ENCODE measurements at places on chromosomes 3 and 15.

GRCh38 chr3:41853540-41854196 lies 108.2 kb downstream of the ULK4 start:
- DNase-seq: no peak

DNA sequence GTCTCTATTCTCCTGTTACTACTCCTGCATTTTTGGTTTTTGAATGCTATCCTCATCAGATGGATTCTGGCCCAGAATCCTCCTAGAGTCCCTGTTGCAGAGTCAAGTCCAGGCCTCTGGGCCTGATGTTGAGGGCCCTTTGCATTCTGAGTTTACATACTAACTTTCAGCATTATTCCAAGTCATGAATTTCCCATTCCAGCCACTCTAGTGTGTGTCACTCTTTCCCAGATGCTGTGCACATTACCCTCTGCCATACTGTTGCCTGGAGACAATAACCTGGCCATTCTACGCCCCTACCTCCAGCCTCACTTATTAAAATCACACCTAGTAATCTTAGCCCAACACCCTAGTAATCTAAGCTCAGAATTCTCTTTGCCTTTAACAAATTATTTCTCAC lies 53.4 kb downstream of the GXYLT2 start:
- DNase-seq: no peak

DNA sequence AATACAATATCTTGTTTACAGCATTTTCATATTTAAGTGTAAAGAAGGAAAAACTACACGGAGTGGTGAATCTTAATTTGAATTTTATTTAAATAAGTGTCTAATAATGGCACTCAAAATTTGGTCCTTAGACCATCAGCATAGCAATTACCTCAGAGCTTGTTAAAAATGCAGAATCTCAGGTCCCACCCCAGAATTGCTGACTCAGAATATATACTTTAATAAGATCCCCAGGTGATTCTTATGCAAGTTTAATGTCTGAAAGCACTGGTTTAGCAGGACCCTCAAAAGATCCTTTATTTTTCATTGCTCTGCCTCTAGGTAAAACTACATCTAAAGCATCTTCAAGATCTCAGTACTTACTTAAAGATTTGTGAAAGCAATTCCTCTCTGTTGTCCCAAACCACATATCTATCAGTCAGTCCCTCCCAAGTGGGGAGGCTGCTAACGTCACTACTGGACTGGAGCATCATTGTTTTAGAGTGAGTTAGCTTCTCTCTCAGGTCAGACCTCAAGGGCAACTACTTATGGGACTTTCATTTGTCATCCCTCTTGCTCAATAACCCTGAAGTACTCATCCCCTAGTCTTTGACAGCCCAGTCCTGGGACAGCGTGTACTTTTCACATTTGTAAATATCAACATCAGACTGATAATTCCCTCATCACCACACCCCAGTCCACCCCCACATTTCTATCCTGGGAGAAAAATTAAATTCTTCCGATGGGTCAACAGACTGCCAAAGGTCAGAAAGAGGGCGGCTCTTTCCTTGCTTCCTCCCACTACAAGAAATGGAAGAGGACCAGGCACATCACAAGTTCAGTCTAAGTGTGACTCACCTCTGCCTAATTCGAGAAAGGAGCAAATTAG lies 76.7 kb downstream of the CBLB start:
- DNase-seq: no peak

DNA sequence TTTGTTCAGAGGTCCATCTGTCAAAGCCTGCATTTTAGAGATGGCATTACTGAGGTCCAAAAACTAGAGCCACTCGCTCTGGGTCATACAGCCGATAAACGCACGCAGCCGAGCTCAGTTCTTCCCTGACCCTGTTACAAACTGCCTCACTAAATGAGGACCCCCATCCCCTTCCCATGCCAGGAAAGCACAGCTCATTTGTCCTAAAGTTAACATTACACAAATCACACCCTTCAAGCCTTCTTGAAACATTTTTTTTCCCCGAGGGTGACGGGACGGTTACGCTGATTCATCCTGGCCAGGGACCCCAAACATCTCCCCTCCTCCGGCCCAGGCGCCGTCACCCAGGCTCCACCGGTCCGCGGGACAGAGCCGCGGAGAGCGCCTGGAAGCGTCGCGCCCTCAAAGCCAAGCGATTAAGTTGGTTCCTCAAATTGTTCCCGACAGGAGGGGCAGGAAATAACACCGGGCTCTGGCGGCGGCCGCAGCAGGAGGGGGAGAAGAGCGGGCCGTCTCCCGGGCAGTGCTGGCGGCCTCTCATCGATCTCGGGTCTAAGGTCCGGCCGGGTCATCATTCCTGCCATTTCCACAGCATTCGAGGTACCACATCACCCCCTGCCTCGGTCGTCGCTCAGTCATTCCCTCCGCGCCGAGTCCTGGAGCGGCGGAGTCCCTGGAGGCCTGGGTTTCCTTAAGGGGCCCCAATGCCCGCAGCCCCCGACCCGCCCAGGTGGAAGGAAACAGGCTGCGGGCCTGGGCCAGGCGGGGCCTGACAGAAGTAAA lies 619 bp upstream of the CMTM8 start:
- DNase-seq: peak; percentile 12

- DNase-seq: no peak
These were observed 51.9 kb downstream of the KY start for GRCh38 chr3:134598763-134599545.

- DNase-seq: no peak
These were observed 179.4 kb downstream of the RPLP1 start for GRCh38 chr15:69631978-69632377.

GRCh38 chr3:61350782-61351309 lies 99.6 kb upstream of the FHIT start:
- DNase-seq: no peak

GRCh38 chr15:51494411-51495314 lies 127.9 kb downstream of the DMXL2 start:
- DNase-seq: no peak

GRCh38 chr3:98600412-98601095 lies 7.1 kb upstream of the CPOX start:
- DNase-seq: no peak

DNA sequence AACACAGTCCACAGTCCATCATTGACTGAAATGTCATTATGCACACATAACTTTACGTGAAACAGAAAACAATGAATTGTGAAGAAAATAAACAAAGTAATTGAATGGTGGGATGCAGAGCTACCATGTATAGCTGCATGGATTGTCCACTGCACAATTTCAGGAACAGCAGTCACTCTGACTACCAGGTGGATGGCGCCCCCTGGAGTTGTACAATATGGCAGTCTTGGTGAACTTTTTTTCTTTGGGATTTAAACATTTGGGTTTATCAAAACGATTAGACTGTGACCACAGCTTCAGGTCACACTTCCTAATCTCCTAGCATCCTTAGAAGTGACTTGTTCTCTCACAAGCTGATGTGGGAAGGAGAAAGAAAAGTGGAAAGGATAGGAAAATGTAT lies 48.9 kb upstream of the TCF12 start:
- DNase-seq: no peak

- no peak for DNase-seq
These were observed 51.1 kb downstream of the CHST2 start for GRCh38 chr3:143170676-143171075.

GRCh38 chr3:187131981-187132380 lies 7.3 kb downstream of the RPL39L start:
- DNase-seq: no peak

DNA sequence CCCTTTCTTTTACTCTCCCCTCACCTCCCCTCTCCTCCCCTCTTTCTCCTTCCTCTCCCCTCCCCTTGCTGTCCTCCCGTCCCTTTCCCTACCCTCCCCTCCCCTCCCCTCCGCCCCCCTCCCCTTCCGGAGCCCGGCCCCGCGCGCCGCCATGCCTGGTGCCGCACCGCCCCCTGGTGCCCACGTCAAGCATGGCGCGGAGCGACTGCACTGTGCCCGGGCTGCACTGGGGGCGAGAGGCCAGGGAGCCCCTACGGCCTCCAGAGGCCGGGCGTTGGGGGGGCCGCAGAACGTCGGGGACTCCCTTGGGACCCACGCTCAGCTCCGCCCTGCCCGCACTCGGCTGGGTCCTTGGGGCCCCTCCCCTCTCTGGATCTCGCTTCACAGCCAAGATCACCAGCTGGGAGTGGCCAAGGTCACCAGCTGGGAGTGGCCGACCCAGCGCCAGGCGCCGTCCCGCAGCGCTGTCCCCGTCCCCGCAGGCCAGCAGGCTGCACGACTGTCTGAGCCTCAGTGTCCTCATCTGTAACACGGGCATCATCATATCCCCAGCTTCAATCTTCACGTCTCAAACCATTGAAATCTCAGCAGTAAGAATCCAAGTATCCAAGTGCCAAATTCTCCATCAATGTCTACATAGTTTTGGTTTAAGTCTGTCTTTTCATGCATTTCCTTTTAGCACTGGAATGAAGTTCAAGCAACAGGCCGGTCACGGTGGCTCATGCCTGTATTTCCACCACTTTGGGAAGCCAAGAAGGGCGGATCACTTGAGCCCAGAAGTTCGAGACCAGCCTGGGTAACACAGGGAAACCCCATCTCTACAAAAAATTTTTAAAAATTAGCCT lies 42.5 kb downstream of the TPRA1 start:
- no peak for DNase-seq

GRCh38 chr15:38127306-38127771 lies 125.3 kb upstream of the SPRED1 start:
- DNase-seq: no peak

- no peak for DNase-seq
These were observed 48.7 kb downstream of the CNOT10 start for GRCh38 chr3:32733631-32734229.

DNA sequence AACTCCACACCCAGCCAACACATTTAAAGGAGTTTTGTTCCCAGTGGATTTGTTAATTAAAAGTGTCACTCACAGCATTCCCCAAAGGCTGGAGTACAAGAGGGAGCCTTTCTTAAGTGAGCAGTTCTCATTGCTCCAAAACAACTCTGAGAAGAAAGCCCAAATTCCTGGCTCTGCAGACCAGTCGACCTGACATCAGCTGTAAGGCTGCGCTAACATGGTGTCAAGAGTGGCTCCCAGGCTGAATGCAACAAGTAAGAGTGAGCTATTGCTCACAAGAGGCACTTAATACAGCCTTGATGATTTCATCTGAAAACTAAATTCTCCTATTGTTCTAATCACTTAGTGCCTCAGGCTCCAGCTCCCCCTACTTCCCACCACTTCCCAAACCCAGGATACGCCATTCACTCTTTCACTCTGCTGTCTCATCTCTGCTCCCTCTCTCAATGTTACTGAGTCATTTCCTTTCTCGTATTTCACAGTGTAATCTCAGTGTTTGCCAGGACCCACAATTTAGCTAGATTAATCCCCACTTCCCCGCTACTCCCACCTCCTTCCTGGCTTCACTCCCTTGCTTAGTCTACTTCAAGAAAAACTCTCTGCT lies 81.8 kb downstream of the WWTR1 start:
- DNase-seq: no peak

- DNase-seq: no peak
These were observed 449.4 kb upstream of the PROK2 start for GRCh38 chr3:72234391-72234790.

DNA sequence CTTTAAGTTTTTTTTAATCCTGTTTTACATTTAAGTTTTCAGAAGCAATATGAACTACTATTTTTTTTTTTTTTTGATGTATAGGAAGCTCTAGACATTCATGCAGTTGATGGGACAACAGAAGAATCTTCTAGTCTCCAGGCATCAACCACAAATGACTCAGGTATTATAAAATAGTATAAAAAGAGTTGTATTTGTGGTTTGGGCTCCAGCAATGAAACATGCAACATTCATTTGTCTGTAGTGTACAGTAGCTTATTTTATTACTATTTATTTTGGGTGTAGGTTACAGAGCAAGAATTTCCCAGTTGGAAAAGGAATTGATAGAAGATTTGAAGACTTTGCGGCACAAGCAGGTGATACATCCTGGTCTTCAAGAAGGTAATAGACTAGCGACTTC lies 38.6 kb downstream of the MGA start:
- DNase-seq: no peak

DNA sequence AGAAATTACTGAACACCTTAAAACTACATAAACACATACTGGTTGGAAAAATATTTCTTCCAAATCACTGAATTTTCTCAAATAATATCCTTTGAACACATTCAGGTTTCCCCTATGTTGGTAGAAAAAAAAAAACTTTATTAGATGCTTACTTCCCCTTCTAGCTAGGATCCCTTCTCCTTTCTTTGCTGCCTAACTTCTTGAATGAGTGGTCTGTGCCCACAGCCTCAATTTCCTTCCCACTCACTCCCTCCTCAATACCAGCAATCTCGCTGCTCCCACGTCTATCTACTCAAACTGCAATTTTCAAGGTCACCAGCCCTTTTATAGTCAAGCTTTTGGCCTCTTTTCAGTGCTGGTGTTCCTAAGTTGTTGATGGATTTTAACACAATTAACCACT lies 8.3 kb downstream of the CD200R1 start:
- DNase-seq: no peak

GRCh38 chr3:105040026-105040622 lies 326.6 kb upstream of the ALCAM start:
- DNase-seq: no peak

DNA sequence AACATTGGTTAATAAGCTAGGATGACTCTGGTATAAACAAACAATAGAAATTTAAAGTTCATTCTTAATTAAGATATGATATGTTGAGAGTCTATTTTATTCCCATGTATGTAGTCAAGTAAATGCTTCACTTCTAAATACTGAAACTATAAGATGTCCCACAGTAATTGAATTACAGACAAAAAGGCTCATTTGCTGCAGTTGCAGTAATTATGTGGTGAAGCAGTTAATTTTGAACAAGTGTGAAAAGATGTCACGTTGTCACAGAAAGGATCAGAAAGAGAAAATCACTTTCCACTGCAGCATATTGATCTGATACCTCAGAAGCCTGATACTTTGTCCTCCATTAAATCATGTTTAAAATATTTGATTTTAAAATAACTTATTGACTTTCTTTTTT lies 159.8 kb downstream of the BBX start:
- DNase-seq: no peak

DNA sequence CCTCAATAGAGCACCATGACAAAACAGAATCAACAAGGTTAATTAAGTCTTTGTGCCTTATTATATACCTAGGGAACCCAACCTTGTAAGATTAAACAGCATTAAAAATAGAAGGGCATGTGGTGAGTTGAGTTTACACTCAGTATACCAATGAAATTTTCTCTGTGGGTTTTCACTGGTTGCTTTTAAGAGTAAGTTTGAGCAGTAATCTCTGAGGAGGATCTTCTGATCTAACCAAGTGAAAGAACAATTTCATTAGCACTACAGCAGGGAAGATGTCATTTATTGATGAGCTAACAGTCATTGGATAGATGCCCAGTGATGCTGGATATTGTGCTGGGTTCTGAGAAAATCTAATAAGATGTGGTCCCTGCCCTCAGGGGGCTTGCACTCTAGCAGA lies 26.9 kb upstream of the AKAP13 start:
- no peak for DNase-seq

Measured in thymus (tissue), 14 donors.